Glutamatergic neuron (in vitro differentiated cells): ENCODE measurements at places on chromosomes 11 and 22.
A peak's percentile ranks its signal among the peaks of the same experiment; 100 is the strongest.

GRCh38 chr11:40328890-40329614, 1130.4 kb downstream of the LRRC4C start:
- no peaks in the 10 kb centered on the region for H3K27me3 ChIP-seq
- no peaks in the 10 kb centered on the region for H3K4me1 ChIP-seq
- H3K27ac ChIP-seq = no peak overlapping the region
- H3K36me3 ChIP-seq = no peaks in the 10 kb centered on the region
- no peak for DNase-seq
- H3K4me3 ChIP-seq = no peak overlapping the region

- peak; percentile 49 for DNase-seq
- peaks cover 4% of the 10 kb centered on the region for H3K27me3 ChIP-seq
- no peaks in the 10 kb centered on the region for H3K36me3 ChIP-seq
- no peak overlapping the region for H3K27ac ChIP-seq
Measured at GRCh38 chr11:72716290-72716689, 35.9 kb downstream of the ARAP1 start.

- peaks cover 14% of the 10 kb centered on the region for H3K36me3 ChIP-seq
- H3K4me1 ChIP-seq = peaks cover 58% of the 10 kb centered on the region
- H3K4me3 ChIP-seq = no peak overlapping the region
- no peaks in the 10 kb centered on the region for H3K27me3 ChIP-seq
- no peak for DNase-seq
Measured at GRCh38 chr11:113465786-113466185, 9.4 kb downstream of the DRD2 start.

GRCh38 chr11:46051102-46051501, 70.2 kb downstream of the PHF21A start:
- H3K27ac ChIP-seq = peak overlapping the region; percentile 18
- peaks cover 35% of the 10 kb centered on the region for H3K4me1 ChIP-seq
- DNase-seq = no peak
- no peak overlapping the region for H3K4me3 ChIP-seq
- no peaks in the 10 kb centered on the region for H3K27me3 ChIP-seq

DNA sequence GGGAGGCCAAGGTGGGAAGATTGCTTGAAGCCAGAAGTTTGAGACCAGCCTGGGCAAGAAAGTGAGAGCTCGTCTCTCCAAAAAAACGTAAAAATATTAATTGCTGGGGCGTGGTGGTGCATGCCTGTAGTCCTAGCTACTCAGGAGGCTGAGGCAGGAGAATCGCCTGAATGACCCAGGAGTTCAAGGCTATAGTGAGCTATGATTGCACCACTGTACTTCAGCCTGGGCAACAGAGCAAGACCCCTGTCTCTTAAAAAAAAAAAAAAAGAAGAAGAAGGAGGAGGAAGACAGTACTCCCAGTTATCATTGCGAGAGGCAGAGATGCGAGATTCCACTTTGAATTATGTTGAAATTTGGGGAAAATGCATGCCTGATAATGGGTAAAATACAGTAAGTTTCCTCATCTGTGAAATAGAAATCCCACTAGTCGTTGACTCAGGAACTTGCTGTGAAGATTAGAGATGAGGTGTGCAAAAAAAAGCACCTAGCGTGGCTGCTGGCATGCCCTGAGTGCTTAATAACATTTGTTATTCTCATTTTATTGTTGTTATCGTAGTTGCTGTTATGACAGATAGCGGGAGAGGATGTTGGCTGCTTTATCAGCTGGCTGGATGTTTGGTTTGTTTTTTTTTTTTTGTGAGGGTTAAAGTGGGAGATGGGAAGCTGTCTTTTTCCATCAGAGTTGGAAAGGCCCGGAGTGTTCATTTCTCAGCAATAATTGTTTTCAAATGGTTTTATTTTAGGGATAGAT, 33.4 kb downstream of the BCR start:
- H3K4me1 ChIP-seq = peaks cover 68% of the 10 kb centered on the region
- no peak for DNase-seq
- peaks cover 5% of the 10 kb centered on the region for H3K36me3 ChIP-seq
- no peak overlapping the region for H3K27ac ChIP-seq
- H3K4me3 ChIP-seq = peak overlapping the region; percentile 8
- peaks cover 9% of the 10 kb centered on the region for H3K27me3 ChIP-seq

DNA sequence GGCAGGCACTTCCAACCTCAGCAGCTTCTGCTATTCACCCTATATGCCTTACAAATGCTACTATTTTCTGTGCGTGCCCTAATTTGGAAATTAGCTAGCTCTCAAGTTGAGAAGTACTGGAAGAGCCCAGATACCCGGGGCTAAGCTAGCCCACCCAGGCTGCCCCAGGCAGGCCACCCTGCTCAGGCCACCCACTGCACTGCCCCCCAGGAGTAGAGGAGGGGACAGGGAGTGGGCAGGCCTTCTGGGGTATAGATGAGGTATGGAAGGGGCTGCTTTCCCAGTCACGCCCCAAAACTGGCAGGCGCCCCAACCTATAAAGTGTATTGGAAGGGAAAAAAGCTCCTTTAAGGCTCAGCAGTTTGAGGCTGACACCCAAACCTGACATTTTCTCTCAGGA, 43.5 kb downstream of the DRD2 start:
- no peak for DNase-seq
- no peak overlapping the region for H3K4me3 ChIP-seq
- peaks cover 4% of the 10 kb centered on the region for H3K36me3 ChIP-seq
- H3K27ac ChIP-seq = peak overlapping the region; percentile 83
- peaks cover 8% of the 10 kb centered on the region for H3K27me3 ChIP-seq

- H3K4me3 ChIP-seq = no peak overlapping the region
- H3K27ac ChIP-seq = no peak overlapping the region
- no peaks in the 10 kb centered on the region for H3K4me1 ChIP-seq
- DNase-seq = no peak
- peaks cover 11% of the 10 kb centered on the region for H3K36me3 ChIP-seq
Measured at GRCh38 chr22:28075358-28075981, 156.4 kb upstream of the PITPNB start.

- H3K27ac ChIP-seq = peak overlapping the region; percentile 45
- no peaks in the 10 kb centered on the region for H3K36me3 ChIP-seq
- H3K27me3 ChIP-seq = peaks cover 15% of the 10 kb centered on the region
- no peak for DNase-seq
- H3K4me1 ChIP-seq = peaks cover 30% of the 10 kb centered on the region
- H3K4me3 ChIP-seq = no peak overlapping the region
Measured at GRCh38 chr22:37331856-37332536, 49.7 kb downstream of the CYTH4 start.

- H3K4me1 ChIP-seq = peaks cover 5% of the 10 kb centered on the region
- no peak overlapping the region for H3K27ac ChIP-seq
- no peak for DNase-seq
- H3K27me3 ChIP-seq = no peaks in the 10 kb centered on the region
Measured at GRCh38 chr11:9616858-9617257, 43.4 kb downstream of the WEE1 start.

GRCh38 chr11:125207866-125208425, 43.4 kb downstream of the PKNOX2 start:
- DNase-seq = no peak
- H3K36me3 ChIP-seq = peaks cover under 1% of the 10 kb centered on the region
- no peak overlapping the region for H3K4me3 ChIP-seq
- no peaks in the 10 kb centered on the region for H3K27me3 ChIP-seq

DNA sequence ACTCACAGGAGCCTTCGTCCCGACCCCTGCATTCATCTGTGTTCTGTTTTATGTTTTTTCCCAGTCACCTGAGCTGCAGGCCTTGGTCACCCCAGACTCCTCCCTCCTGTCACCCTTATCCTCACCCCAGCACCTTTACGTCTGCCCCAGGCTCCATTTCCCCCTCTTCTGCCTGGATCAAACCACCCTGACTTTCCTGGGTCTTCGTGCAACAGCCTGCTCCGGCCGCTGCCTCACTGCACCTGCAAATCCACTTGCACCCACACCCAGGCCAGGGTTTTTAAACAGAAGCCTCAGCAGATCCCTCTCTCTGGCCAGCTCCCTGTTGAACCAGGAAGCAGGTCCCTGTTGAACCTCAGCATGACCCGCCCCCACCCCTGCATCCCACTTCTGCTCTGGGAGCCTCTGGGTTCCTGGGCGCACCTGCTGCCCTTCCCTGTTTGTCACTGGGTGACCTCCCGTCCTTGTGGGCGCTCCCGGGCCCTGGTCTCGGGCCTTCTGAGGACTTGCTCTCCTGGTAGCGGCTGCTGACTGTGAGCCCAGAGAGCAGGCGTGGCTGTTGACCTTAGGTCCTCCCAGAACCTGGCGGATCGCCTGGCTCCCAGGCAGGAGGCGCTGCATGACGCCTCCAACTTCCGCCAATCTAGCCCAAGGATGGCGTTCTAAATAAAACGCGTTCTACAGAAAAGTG, 12.8 kb downstream of the MAPK8IP2 start:
- DNase-seq = no peak
- H3K36me3 ChIP-seq = peaks cover 6% of the 10 kb centered on the region
- H3K27me3 ChIP-seq = peaks cover 10% of the 10 kb centered on the region
- H3K4me1 ChIP-seq = no peaks in the 10 kb centered on the region
- no peak overlapping the region for H3K27ac ChIP-seq

DNA sequence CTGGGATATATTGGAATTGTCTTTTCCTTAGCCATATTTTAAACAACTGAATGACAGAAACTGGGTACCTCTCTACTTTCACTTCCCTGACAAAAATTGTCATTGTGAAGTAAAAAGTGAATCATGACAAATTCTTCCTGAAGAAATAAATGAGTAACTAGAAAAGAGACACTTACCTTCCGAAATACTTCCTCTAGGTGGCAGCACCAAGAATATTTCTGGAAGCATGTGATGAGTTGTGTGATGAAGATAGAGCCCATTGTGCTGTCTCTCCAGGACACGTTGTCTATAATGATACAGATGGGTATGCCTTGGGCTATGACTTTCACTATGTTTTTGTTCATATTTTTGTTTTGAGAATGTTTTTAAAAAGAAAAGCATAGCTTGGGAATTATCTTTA, 21.5 kb downstream of the CASP4 start:
- H3K27ac ChIP-seq = no peak overlapping the region
- no peaks in the 10 kb centered on the region for H3K36me3 ChIP-seq
- H3K4me1 ChIP-seq = no peaks in the 10 kb centered on the region
- H3K27me3 ChIP-seq = peaks cover 2% of the 10 kb centered on the region
- H3K4me3 ChIP-seq = no peak overlapping the region

DNA sequence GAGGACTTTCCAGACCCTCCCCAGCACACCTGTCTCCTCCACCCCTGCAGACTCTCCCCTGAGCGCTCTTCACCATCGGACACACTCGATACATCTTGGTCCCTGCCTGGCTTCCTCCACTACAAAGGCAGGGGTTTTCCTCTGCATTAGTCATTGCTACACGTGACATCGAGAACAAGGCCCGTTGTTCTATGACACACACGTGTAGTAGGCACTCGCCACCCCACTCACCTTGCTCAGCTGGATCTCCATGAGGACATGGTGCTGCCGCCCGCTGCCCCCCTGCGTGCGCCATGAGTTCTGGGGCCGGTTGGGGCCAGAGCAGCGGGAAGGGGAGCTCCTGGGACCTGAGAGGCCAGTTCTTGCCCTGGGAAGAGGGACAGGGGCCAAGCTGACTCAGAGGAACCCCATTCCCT, 16.7 kb downstream of the ATG2A start:
- H3K36me3 ChIP-seq = no peaks in the 10 kb centered on the region
- H3K4me3 ChIP-seq = no peak overlapping the region
- peaks cover 6% of the 10 kb centered on the region for H3K4me1 ChIP-seq
- no peak overlapping the region for H3K27ac ChIP-seq
- peaks cover 3% of the 10 kb centered on the region for H3K27me3 ChIP-seq

DNA sequence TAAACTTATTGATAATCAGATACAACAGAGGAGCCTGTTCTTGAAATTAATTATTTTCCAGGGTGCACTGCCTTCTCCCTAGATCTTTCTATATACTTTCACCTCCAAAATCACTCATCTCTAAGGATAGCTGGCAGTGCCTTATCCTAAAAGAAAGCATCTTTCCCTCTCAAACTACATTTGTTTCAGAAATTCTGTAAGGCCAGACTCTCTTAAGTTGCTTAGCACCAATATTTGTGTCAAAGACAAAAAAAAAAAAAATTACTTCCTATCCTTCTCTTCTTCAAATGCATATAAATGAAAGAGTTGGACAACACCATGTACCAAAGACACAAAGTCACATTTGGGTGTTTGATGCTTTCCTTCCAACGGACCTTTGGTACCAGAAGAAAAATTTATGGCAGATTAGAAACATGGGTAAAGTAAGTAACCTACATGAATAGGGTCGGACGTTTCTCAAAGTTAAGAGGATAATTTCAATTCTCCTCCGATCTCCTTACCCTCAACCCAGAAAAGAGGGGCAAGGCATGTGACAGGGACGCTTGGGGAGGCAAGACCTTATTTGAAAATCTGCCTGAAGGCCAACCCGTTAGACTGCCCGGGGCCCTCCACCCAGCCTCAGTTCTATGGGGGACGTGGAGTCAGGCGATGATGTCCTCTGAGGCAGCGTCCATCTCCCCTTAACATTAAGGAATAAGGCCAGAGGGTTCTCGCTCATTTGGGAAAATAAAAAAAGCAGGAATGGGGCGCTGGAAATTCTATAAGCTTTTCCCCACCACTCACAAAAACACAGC, 66.3 kb downstream of the ETS1 start:
- H3K27ac ChIP-seq = no peak overlapping the region
- H3K4me1 ChIP-seq = no peaks in the 10 kb centered on the region
- H3K4me3 ChIP-seq = peak overlapping the region; percentile 81

- H3K36me3 ChIP-seq = no peaks in the 10 kb centered on the region
- peak overlapping the region; percentile 29 for H3K27ac ChIP-seq
- no peaks in the 10 kb centered on the region for H3K27me3 ChIP-seq
- H3K4me1 ChIP-seq = no peaks in the 10 kb centered on the region
- peak; percentile 77 for DNase-seq
- peak overlapping the region; percentile 16 for H3K4me3 ChIP-seq
Measured at GRCh38 chr22:50498322-50498890, 9.1 kb downstream of the LMF2 start.

- no peaks in the 10 kb centered on the region for H3K27me3 ChIP-seq
- H3K4me1 ChIP-seq = no peaks in the 10 kb centered on the region
Measured at GRCh38 chr11:92569726-92570125, 345.1 kb downstream of the FAT3 start.

- peak; percentile 8 for DNase-seq
- H3K4me1 ChIP-seq = no peaks in the 10 kb centered on the region
- H3K27ac ChIP-seq = no peak overlapping the region
- no peaks in the 10 kb centered on the region for H3K36me3 ChIP-seq
- H3K4me3 ChIP-seq = no peak overlapping the region
Measured at GRCh38 chr11:1198561-1199240, 24.2 kb upstream of the MUC5B start.

DNA sequence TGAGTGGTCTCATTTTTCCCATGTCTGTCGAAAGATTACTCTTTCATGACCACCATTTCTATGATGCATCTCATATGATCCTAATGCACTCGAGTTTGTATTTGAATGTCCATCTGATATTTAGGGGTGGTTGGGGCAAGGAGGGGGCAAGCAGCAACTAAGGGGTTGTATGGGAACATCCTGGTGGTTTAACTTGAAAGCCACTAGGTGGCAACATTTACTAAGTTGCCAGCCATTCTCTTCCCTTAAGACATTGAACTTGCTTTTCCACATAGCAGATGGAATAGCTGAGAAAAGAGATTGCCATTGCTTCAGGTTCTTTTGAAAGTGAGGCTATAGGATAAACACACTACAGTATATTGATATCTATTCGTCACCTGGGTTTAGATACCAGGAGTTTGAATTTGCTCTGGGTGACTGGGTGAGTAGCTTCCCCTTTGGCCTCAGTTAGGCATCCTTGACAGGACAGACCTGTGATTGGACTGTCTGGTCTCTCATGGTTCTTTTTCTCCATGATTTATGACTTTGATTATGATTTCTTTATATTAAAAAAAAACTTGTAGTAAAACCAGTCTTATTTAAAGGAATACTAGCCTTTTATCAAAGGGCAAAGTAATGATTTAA, 32.4 kb downstream of the NF2 start:
- peaks cover 6% of the 10 kb centered on the region for H3K27me3 ChIP-seq
- H3K4me1 ChIP-seq = peaks cover 16% of the 10 kb centered on the region
- H3K36me3 ChIP-seq = peaks cover 6% of the 10 kb centered on the region
- H3K27ac ChIP-seq = no peak overlapping the region

GRCh38 chr11:68843703-68844312, 2.1 kb upstream of the CPT1A start:
- H3K4me1 ChIP-seq = peaks cover 2% of the 10 kb centered on the region
- peaks cover 21% of the 10 kb centered on the region for H3K27me3 ChIP-seq
- no peak overlapping the region for H3K27ac ChIP-seq
- H3K4me3 ChIP-seq = peak overlapping the region; percentile 72
